GF-D8 (cell line): ENCODE measurements at places on chromosomes 7 and 10.

DNA sequence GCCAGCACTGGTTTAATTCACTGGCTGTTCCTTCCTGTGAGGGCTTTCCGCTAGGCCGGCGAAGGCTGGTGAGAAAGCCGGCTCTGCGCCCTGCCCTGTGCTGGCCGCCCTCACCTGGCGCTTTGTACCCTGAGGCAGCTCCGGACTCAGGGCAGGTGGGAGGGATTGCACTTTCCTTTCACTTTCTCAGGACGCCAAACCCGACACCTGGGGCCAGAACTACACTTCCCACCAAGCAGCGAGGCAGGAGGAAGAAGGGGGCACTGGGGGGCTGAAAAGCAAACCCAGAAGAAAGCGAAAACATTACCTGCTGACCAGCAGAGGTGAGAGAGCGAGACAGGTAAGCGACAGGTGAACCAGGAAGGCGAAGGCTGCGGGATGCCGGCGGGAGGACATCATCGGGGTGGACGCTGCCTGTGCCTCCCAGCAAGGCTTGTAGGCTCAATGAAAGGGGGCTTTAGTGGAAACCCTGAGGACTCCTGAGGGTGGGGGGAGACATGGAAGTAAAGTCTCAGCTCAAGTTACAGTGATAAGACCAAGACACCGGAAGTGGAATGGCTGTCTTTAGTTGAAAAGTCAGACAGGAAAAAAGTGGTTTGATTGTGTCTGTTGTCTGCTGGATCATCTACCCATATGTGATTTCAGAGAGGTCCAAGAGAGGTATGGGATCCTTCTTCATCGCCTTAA is at the start of gene RAB19:
Gene RAB19 (plus strand): TSS at position 181 of the 687 bp plus-strand sequence. CDS start 3,589 bp downstream, outside the sequence.
- DNase-seq, result no peak

GRCh38 chr10:84416245-84416555 is 87.8 kb downstream of the CCSER2 start:
- DNase-seq, result no peak

GRCh38 chr7:97118306-97118917 is 914 bp downstream of the SDHAF3 start:
- peak; percentile 37 for DNase-seq

- no peak for DNase-seq
Observed at GRCh38 chr7:128710481-128710880, 28.7 kb upstream of the CALU start.

DNA sequence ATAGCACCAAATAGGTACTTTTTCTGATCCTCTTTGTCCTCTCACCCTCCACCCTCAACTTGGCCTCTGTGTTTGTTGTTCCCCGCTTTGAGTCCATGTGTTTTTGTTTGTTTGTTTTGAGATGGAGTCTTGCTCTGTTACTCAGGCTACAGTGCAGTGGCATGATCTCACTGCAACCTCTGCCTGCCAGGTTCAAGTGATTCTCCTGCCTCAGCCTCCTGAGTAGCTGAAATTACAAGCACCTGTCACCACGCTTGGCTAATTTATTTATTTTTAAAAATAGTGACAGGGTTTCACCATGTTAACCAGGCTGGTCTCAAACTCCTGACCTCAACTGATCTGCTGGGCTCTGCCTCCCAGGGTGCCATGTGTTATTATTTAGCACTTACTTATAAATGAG is 5.3 kb downstream of the ZNF273 start:
- DNase-seq, result no peak

GRCh38 chr7:40641701-40642100 is 506.9 kb downstream of the SUGCT start:
- no peak for DNase-seq

DNA sequence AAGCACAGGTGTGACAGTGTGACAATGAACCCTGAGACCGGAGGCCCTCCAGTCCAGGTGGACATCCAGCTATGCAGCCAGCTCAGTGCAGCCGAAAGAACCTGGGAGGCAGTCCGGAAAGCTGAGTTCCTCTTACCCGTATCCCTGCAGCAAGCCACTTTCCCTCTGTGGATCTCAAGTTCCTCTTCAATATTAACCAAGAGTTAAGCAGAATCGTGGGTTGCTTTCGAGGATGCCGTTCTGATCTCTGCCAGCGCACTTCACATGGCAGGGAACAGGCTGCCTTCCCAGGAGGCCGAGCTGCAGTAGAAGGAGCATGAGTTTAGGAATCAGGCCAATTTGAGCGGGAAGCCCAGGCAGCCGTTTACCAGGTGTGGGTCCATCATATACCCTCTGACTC is 591.6 kb downstream of the SDK1 start:
- no peak for DNase-seq

GRCh38 chr7:40986351-40986873 is 716.5 kb downstream of the INHBA start:
- no peak for DNase-seq

- no peak for DNase-seq
Observed at GRCh38 chr10:29914986-29915785, 144.2 kb downstream of the JCAD start.

GRCh38 chr10:98316170-98316569 is 48.2 kb upstream of the LOXL4 start:
- DNase-seq, result no peak

GRCh38 chr10:100362570-100363496 is 15.8 kb downstream of the SCD start:
- DNase-seq, result no peak

DNA sequence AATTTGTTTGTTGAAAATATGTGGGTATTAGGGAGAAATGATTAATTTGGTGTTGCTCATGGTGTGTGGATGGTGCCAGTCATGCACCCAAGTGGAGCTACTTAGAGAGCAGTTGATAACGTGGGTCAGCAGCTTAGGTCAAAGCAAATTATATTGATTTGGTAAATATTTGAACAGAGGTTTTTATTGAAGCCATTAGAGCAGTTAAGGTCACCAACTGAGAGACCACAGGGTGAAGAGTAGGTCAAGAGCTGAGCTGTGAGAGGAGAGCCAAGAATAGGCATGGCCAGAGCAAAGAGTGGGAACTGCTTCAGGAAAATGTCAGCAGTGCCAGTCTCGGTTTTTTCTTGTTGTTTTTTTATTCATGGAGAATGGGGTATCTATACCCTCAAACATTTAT is 97.9 kb downstream of the TMEM168 start:
- DNase-seq, result no peak

GRCh38 chr10:77287647-77288120 is 349.9 kb downstream of the KCNMA1 start:
- DNase-seq, result no peak

DNA sequence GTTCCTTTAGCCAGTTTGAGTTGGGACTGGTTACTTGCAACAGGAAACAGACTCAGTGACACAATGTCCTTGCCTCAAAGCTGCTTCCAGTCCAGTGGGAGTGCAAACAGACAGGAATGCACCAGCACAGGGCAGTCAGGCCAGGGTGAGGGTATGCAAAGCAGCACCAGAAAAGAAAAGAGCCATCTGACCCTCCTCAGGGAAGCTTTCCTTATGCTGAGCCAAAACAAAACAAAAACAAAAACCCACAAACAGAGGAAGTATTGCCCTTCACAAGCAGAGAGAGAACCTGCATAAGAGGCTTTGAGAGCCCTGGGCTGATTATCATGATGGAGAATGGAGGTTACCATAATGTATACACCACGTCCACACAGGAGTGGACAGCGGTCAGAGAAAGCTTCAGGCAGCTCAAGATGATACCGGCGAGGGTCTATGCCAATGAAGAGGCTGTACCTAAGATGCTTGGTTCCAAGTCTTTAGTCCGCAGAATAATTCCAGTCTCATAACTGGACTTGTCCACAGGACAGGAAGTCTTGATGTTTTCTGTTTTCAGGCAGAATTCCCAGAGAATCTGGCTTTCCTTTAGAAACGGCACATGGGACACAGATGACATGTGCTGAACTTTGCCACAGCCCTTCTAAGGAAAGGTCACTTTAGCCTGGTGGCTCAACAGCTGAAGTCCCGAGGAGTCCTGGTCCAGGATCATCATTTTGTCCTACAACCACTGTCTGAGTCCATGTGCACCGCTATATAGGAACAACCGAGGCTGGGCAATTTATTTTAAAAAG is 263.3 kb downstream of the TNS3 start:
- no peak for DNase-seq

DNA sequence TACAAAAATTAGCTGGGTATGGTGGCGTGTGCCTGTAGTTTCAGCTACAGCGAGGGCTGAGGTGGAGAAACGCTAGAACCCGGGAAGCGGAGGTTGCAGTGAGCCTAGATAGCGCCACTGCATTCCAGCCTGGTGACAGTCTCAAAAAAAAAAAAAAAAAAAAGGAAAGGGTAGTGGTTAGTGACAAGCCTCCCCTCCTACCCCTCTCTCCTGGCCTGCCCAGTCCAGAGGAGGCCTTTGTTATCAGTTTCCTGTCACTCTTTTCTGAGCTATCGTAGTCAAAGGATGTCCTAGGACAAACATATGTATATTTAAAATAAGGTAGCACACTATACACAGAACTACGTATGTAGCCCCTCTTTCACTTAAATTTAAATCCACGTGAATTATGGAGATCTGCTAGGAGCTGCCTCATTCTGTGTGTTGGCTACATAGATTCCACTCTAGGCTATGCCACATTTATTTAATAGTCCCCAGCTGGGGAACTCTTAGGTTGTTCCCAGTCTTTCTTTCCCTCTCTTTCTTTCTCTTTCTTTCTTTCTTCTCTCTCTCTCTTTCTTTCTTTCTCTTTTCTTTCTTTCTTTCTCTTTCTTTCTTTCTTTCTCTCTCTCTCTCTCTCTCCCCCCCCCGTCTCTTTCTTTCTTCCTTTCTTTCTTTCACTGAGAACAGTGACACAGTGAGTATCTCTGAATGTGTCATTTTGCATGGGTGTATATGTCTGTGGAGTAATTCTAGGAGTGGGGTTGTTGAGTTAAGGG is 3.9 kb downstream of the TSPAN15 start:
- DNase-seq, result no peak

DNA sequence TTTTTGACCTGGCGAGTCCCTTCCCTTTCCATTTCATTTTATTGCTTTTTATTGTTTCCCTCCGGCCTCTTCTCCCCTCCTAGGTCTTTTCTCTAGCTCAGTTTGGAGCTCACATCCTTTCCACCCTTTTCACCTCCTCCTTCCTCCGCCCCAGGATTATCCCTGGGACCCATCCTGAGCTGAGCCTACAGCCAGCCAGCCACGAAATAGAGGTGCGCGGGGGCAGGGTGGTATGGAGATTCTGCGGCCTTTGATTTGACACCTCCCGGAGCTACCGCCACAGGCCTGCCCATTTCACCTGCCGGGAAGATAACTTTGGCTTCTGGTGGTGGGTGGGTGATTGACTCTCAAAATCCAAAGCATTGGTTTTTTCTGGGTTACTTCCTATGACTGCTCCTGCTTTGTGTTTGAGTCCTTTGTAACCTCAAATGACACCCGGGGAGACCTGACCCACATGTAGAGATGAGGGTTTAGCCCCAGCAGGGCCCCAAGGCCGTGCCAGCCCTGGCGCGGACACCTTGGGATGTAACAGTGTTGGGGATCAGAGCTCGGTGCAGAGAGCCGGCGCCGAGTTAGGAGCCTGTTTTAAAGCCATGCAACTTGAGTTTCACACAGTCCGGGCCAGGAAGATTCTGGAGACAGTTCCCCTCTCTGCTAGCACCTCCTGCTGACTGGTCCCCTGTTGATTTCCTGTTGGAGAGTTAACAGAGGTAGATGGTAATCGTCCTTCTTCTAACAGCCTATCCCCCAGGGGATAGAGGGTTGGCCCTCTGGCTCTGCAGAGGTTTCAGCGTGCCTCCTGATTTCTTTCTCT is 1.5 kb downstream of the DUSP5 start:
- DNase-seq, result peak; percentile 54

DNA sequence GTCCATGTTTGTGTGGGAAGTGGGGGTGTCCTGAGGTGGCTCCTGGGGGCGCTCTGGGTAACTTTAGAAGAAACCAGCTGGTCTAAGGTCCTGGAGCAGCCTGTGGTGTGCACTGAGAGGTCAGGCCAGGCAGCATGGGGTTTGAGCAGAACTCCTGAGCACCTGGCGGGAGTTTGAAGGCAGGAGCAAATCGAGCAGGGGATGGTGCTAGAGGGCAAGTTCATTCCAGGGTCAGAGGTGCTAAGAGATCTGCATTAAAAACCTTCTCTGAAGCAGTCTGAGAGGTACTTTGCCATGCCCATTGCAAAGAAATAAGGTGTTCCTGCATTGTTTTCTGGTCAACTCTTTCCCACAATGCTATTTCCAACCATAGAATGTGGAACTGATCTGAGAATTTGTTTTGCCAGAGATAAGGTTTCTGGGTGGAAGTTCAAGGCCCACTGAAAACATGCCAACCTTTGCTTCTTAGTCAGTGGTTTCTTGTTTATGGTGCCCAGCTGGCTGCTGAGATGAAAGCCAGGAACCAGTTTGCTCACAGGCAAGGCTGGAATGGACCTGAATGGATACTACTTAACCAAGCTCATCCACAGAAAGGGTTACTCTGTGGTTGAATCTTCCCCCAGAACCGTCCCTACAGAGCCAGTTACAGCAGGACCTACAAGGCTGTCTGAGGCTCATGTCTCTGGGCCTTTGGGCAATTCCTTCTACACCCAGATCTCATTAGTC is 136.3 kb upstream of the TMEM72 start:
- DNase-seq, result no peak

DNA sequence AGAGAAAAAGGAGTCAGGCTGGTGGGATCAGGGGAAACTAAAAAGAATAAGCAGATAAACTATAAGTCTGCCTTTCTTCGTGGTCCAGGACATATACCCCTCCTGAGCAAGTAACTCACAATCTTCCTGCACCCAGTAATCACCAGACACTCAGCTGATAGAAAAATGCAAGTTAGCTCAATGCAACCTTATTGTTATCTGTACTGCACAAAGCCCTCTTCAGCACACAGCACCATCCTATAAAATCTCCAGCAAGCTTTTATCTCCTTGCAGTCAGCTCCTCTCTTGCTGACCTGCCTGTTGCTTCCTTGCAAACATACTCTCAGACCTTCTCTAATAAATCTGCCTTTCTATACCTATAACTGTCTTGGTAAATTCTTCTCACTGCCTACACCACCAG is 6.7 kb downstream of the SLC37A3 start:
- no peak for DNase-seq
